Activated CD4-positive, alpha-beta T cell treated with anti-CD3 and anti-CD28 coated beads, Interleukin-2, Interleukin-4, amounts not matched to agents 100 ng/mL and 50 ng/mL, durations not matched to agents 16 hours and 8 hours (primary cell): ENCODE measurements at places on chromosomes 7 and 10.

DNA sequence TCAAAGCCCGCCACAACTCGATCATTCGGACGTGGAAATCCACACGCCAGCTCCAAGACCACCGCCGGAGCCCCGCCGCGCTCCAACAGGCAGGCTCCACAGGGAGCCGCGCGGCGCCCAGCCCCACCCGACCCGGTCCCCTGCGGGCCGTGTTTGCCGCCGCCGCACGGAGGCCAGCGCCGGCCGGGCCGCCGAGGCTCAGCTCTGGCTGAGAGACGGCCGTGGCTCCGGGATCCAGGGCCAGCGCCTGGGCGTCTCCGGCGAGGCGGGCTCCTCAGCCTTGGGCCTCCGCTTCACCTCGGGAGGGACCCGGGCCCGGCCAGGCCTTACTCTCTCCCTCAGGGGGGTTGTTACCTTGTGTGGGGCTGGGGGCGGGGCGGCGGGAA is 333 bp downstream of the SMNDC1 start:
- DNase-seq = no peak

- DNase-seq = peak; percentile 90
Observed at GRCh38 chr7:2232766-2233520, at the start of gene MAD1L1. Gene MAD1L1 (minus strand): TSS chr7:2232945. CDS start chr7:2230133, 2,812 bp downstream.

DNA sequence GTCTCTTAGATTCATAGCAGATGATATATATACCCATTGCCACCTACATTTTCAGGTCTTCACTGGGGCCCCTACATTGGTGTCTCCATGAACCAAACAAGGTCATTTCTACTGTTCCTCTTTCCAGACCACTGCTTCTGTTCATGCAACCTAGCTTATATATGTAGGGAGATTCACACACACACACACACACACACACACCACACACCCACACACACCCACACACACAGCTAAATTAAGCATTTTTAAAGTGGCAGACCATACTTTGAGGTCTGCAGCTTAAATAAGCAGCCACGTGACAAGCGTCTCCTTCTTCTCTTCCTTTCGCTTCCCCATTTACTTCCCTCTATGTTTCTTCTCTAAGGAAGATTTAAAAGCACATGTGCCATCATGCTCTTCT is 70.0 kb upstream of the CC2D2B start:
- DNase-seq = no peak

DNA sequence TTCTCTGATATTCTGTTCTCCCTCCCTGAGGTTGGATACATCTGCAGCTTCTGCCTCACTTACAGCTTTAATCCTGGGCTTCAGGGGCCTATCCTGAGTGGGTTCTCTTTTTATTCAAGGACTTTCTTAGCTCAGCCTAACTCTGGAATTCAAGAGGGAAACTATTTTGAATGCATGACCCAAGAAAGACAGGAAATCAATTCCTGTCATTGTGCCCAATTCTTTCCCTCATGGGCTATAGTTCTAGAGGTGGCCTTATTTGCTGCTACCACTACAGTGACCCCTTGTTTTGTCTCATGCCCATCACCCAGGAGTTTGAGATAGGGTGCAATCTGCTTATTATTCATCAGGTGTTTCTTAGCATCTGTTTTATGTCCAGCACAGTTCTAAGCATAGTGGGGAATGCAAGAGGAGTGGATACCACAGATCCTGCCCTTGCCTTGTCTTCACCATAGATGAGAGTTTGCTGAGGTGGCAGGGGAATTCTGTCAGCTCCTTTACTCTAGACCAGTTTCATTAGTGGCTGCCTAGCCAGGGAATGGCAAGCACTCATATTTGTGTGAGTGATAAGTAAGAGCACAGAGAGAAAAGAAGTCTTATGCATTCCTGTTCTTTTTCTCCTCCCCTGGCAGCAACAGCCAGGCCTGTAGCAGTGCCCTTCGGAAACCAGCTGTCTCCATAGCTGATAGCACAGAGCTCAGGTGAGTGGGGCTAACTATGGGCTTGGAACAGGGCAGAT is 19.4 kb downstream of the STRIP2 start:
- DNase-seq = no peak

- no peak for DNase-seq
Observed at GRCh38 chr10:50883629-50884028, 1.8 kb downstream of the A1CF start.

DNA sequence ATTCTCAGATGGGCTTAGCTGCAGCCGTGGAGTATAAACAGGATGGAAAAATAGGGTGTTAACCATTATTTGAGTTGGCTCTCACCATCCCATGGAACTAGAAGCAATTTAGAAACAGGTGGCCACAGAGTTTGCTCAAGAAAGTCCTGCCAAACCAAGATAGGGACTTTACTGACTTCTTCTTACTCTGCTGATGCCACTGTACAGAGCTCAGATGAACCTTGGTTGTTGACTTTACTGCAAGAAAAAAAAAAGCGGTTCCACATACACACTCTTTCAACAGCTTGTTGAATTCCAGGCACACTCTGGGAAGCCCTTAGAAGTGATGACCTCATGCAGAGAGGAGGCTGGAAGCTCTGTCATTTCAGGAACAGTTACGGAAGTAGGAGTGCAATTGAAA is 753.4 kb downstream of the NRG3 start:
- no peak for DNase-seq

GRCh38 chr7:68684996-68685395 is 913.3 kb upstream of the AUTS2 start:
- no peak for DNase-seq

- no peak for DNase-seq
Observed at GRCh38 chr7:71385330-71385729, 253.4 kb downstream of the GALNT17 start.

GRCh38 chr7:103447073-103447960 is 1.3 kb upstream of the SLC26A5 start:
- peak; percentile 50 for DNase-seq

DNA sequence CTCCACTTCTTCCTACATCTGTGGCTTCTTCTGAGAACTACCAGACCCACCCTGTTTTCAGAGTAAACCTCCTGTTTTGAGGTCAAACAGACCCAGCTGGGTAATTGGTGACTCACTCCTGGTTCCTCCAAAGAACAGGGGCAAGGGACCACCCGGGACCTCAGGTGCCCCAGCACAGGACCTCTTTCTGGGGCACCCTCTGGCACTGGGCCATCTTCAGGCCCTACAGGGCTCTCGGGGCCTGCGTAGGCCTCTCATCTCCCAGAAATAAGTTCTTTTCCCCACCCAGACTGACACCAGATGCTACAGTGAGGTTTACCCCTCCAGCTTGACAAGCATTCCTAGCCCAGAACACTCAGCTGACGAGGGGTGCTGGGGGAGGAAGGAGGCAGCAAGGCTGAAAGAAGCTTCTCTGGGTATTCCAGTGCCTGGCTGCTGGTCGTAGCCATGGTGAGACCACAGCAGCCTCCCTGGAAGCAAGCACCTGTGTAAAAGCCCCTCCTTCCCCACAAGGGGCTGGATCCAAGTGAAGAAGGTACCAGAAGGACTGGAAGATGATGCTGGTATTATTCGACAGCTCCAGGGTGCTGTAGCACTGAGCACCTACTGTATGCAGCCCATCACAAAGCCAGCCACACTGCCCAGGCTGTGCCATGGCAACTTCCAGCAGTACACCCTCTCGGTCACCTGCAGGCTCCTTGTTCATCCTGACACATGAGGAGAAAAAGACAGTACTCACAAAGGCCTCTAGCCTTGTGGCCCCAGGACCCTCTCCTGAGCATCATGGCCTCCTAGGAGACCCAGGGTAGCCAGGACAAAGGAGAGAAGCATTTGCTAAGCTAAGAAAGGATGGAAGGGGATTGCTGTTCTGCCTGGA is 47.4 kb downstream of the ALOX5 start:
- DNase-seq = peak; percentile 32

- DNase-seq = no peak
Observed at GRCh38 chr7:29810297-29810696, 4.0 kb downstream of the WIPF3 start.

DNA sequence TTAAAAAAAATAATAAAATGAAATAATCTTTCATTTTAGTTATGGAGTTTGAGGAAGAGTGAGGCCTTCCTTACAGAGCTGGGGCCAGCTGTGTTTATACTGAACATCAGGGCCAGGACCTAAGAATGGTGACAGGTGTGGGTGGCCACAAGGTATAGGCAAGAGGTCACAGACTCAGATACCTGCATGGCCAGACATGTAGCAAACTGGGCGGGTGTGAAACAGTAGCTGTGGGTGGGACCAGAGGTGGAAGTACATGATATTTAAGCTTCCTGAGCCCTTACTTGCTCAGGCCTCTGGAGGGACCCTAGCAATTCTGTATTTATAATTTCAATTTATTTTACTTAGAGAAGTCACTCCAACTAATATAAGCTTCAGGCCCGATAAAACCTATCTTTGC is 27.7 kb upstream of the CAMK1D start:
- no peak for DNase-seq

GRCh38 chr10:30540276-30540675 is 89.3 kb downstream of the LYZL2 start:
- DNase-seq = no peak

GRCh38 chr7:21269021-21269420 is 158.9 kb upstream of the SP4 start:
- DNase-seq = no peak
